ENCODE measurements at places on chromosomes 1 and 21. TPM values are rescaled to one million over a fixed set of nuclear protein-coding genes. Genes with fewer than 3 reads are reported as not detected.

Gene EFNA1
- total RNA-seq, result 0.37 TPM

Gene PLD5
- total RNA-seq, result 0.59 TPM

Gene PGLYRP4
- not detected for total RNA-seq

Gene CFHR1
- total RNA-seq, result 0.18 TPM

Gene AJAP1
- total RNA-seq, result not detected

Gene VASH2
- 1.4 TPM for total RNA-seq

Gene FCGR3B
- not detected for total RNA-seq

Gene PLEKHM2
- 53.4 TPM for total RNA-seq

Gene MAP7D1
- 66.8 TPM for total RNA-seq

Gene IRF6
- total RNA-seq, result 0.59 TPM

Gene CGN
- not detected for total RNA-seq

Gene NEK2
- 17.3 TPM for total RNA-seq

Gene LDLRAD1
- not detected for total RNA-seq

Gene HMGCS2
- not detected for total RNA-seq

Gene SH2D1B
- total RNA-seq, result not detected

Gene SERPINC1
- total RNA-seq, result not detected

Gene TSPAN2
- total RNA-seq, result 0.30 TPM

Gene GJA4
- 0.09 TPM for total RNA-seq

Gene HAO2
- total RNA-seq, result not detected

Gene DMRTA2
- 0.05 TPM for total RNA-seq

Gene KCNJ9
- total RNA-seq, result not detected

Gene OLFML3
- 270 TPM for total RNA-seq

Gene TRAF3IP3
- total RNA-seq, result not detected

Gene PRRX1
- total RNA-seq, result 11.0 TPM

Gene MRPS6
- total RNA-seq, result 11.9 TPM

Gene TRIM58
- 0.05 TPM for total RNA-seq

Gene CFAP298
- 25.4 TPM for total RNA-seq
